GM04504 (cell line): ENCODE measurements at places on chromosomes 4 and X.

GRCh38 chrX:150575419-150575814, 7.0 kb downstream of the MTM1 start:
- no peak for DNase-seq

- peak; percentile 85 for DNase-seq
Observed at GRCh38 chrX:2928583-2929434, at the start of gene ARSD. TSS of gene ARSD (minus strand) at chrX:2929339. CDS start at chrX:2929275, 64 bp downstream.

- no peak for DNase-seq
Observed at GRCh38 chr4:141501931-141502330, 134.5 kb upstream of the IL15 start.

DNA sequence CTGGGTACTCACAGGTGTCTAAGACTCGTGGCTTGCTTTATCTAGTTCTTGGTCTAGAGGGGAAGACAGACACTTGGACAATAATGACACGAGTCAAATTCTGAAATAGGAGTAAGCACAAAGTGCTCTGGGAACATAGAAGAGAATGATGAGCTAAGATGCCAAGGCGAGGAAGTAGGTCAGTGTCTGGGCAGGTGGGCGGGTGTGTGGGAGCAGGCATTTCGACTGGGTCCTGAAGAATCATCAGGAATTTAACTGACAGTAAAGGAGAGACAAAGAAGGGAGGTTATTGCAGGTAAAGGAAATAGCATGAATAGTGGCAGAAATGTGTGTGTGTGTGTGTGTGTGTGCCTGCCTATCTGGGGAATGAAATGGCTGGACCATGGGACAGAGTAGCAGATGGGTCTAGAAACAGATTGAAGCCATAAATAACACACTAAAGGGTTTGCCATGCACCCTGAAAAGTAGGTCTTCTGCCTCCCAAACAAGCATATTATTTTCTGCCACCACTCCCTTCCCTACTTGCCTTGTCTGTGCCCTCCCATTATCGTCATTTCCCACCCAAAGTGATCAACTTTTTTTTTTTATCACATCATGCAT, 58.4 kb upstream of the SLC25A43 start:
- DNase-seq = no peak

DNA sequence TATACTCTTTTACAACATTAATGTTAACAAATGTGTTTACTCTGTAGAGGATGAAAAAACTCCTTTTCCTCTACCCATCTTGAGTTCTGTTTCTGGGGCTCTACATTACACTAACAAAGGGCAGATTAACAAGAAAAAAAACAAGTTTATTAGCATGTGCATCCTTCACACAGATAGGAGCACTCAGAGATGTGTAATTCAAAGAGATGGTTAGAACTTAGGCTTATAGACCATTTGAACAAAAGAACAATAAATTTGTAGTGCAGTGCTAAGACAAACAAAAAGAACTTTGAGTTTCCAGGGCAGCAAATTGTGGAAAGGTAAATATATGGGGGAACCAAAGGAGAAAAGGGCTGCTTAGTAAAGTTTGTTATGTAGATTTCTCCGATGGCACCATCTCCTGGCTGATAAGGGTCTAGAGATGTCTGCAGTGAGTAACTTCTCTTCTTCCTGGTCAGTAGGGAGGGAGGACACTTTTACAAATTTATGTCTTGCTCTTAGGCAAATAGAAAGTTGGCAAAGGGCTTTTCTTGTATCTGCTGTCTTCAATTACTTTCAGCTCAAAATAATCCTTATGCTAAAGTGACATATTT, 1249.9 kb upstream of the TENM3 start:
- no peak for DNase-seq

- DNase-seq = no peak
Observed at GRCh38 chr4:162239992-162240769, 76.4 kb upstream of the FSTL5 start.

DNA sequence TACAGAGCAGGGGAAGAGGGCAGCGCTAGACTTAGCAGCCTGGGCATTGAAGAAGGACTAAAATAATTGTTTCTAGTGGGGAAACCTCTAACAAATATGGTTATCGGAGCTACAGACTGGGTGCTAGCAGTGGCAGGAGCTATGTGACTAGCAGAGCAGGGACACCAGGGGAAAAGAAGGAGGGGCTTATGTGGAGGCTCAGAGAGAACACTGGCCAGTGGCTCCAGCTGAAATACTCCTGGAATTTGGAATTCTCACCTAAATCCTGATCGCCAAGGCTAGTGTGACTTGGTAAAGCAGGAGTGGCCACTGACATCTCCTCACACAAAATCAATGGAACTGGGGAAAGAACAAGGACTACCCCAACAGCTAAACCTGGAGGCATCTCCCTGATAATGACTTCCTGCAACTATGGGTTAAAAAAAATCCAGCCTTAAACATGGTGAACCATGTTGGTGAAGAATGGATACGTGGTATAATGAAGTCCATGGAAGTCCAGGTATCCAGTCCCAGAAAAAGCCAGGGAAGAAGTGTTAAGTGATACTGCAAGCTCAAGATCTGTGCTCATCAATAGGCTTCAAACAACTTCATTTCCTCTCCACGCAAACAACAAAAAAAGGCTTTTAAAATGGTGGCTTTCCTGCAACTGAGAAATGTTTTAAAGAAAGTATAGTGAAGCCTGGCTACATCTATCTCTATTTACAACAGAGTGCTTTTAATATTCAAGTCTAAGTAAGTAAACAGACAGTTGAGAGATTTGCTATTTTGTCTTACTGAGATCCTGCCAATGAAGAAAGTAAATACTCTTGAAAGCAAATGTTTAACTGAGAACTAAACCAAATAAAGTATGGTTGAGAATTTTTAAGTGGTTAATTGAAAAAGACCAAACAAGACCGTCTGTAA, 1.8 kb downstream of the TAPT1 start:
- no peak for DNase-seq

- no peak for DNase-seq
Observed at GRCh38 chr4:2070421-2071251, 11.5 kb downstream of the NAT8L start.
